ENCODE measurements at places on chromosomes 13 and 19. TPM values are rescaled to one million over a fixed set of nuclear protein-coding genes. Genes with fewer than 3 reads are reported as not detected.

The PLIN4 gene
- total RNA-seq, result 4.0 TPM

The RBM42 gene
- 41.0 TPM for total RNA-seq

The ZNF415 gene
- total RNA-seq, result 6.1 TPM

The ZNF540 gene
- 0.50 TPM for total RNA-seq

The SPACA6 gene
- 7.6 TPM for total RNA-seq

The TPTE2 gene
- total RNA-seq, result not detected

All from uterine smooth muscle cell (primary cell).